ENCODE measurements at places on chromosomes 1 and 21. TPM values are rescaled to one million over a fixed set of nuclear protein-coding genes. Genes with fewer than 3 reads are reported as not detected.

Gene INKA2
- 9.7 TPM for total RNA-seq

Gene CHAF1B
- 2.2 TPM for total RNA-seq

Gene AGMAT
- total RNA-seq, result 1.2 TPM

Gene CNR2
- total RNA-seq, result not detected

Gene KCNJ15
- 1.4 TPM for total RNA-seq

Gene SELP
- total RNA-seq, result 2.6 TPM

Gene PERM1
- not detected for total RNA-seq

Gene GPR52
- 0.33 TPM for total RNA-seq

Gene NR1I3
- not detected for total RNA-seq

Gene FCER1A
- total RNA-seq, result not detected
